ENCODE measurements at places on chromosomes 2 and 18.

GRCh38 chr2:42331569-42332284 lies 29.3 kb downstream of the COX7A2L start:
- H3K36me3 ChIP-seq, result peaks cover 50% of the 10 kb centered on the region
- peaks cover 1% of the 10 kb centered on the region for H3K4me1 ChIP-seq
- DNase-seq, result no peak
- no peak overlapping the region for H3K4me3 ChIP-seq

DNA sequence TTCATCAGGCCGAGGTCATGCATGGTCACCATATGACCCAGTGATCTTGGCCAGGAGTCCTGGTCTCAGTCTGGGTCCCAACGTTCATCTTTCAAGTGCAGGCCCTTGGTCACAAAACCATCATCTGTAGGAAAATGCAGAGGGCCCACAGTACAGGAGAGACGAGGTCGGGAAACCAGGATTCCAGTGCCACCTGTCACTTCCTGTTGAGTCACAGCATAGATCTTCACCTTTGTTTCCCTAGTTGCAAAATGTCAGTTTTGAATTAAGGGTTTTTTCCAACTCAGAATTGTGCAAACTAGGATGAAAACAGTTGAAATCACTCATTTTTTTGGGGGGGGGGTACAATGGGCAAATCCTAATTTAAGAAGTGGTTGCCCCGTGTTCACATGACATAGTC lies 162.2 kb downstream of the INSIG2 start:
- no peak for DNase-seq
- H3K4me3 ChIP-seq, result no peak overlapping the region
- H3K4me1 ChIP-seq, result peaks cover 2% of the 10 kb centered on the region
- no peaks in the 10 kb centered on the region for H3K36me3 ChIP-seq
- H3K27ac ChIP-seq, result no peak overlapping the region

- DNase-seq, result peak; percentile 15
- peaks cover 5% of the 10 kb centered on the region for H3K4me1 ChIP-seq
- no peaks in the 10 kb centered on the region for H3K27me3 ChIP-seq
- peak overlapping the region; percentile 60 for H3K27ac ChIP-seq
- H3K4me3 ChIP-seq, result no peak overlapping the region
These were observed 139.2 kb downstream of the LAMA3 start for GRCh38 chr18:23828426-23828825.

DNA sequence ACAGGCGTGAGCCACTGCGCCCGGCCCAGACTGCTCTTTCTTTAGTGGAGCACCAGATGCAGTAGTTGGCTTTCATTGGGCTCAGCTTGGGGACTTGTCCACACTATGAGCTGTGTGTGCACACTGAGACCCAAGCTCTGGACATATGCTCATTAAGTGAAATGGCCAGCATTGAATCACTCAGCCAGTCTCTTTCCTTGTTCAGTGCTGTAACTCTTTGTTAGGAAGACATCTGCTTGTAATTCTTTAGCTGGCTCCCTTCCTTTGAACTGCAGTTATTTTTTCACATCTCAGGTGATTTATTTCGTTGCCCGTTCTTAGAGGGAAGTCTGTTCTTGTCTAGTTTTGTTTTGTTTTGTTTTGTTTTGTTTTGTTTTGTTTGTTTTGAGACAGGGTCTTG lies 70.5 kb downstream of the CAB39 start:
- no peaks in the 10 kb centered on the region for H3K27me3 ChIP-seq
- DNase-seq, result no peak
- no peak overlapping the region for H3K27ac ChIP-seq
- peaks cover 26% of the 10 kb centered on the region for H3K4me1 ChIP-seq
- no peak overlapping the region for H3K4me3 ChIP-seq

DNA sequence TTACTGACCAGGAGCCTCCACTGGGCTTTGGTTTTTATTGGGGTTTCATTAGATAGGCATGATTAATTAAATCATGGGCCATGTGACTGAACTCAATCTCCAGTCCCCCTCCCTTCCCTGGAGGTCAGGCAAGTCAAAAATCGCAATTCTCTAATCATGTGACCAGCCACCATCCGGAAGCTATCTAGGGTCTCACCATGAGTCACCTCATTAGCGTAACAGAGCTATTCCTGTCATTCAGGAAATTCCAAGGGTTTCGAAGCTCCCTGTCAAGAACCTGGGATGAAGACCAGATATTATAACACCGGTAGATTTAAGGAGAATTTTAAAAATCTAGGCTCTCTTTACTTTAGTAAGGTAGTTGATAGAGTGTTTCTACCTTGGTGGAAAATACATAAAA lies 180.3 kb upstream of the TCF4 start:
- no peaks in the 10 kb centered on the region for H3K36me3 ChIP-seq
- peaks cover 2% of the 10 kb centered on the region for H3K4me1 ChIP-seq
- DNase-seq, result no peak
- no peaks in the 10 kb centered on the region for H3K27me3 ChIP-seq
- no peak overlapping the region for H3K27ac ChIP-seq
- H3K4me3 ChIP-seq, result no peak overlapping the region

- no peaks in the 10 kb centered on the region for H3K4me1 ChIP-seq
- no peaks in the 10 kb centered on the region for H3K36me3 ChIP-seq
These were observed 178.7 kb downstream of the ZNF385B start for GRCh38 chr2:179682756-179683155.

GRCh38 chr2:196336715-196337114 lies 165.3 kb upstream of the STK17B start:
- peak overlapping the region; percentile 51 for H3K27ac ChIP-seq
- no peak for DNase-seq
- no peaks in the 10 kb centered on the region for H3K27me3 ChIP-seq
- H3K4me3 ChIP-seq, result no peak overlapping the region
- H3K4me1 ChIP-seq, result peaks cover 33% of the 10 kb centered on the region

- H3K27ac ChIP-seq, result no peak overlapping the region
- no peaks in the 10 kb centered on the region for H3K4me1 ChIP-seq
- no peak for DNase-seq
These were observed 6.8 kb downstream of the MARCHF4 start for GRCh38 chr2:216365518-216365917.

DNA sequence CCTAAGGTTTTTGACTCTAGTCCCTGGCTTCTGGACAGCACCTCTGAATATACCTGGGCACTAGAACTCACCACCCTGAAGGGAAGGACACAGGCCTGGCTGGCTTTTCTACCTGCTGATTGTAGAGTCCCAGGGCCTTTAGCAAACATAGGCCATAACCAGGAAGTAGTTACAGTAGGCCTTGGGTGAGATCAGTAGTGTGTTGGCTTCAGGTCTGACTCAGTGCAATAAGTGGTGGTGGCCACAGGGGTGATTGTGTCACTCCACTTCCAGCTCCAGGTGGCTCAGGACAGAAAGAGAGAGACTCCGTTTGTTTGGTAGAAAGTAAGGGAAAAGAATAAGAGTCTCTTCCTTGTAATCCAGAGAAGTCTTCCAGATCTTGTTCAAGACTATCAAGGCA lies 101.7 kb upstream of the LGALSL start:
- H3K4me3 ChIP-seq, result no peak overlapping the region
- no peak for DNase-seq
- peaks cover 18% of the 10 kb centered on the region for H3K27me3 ChIP-seq
- H3K4me1 ChIP-seq, result peaks cover 5% of the 10 kb centered on the region
- H3K36me3 ChIP-seq, result no peaks in the 10 kb centered on the region
- H3K27ac ChIP-seq, result no peak overlapping the region

DNA sequence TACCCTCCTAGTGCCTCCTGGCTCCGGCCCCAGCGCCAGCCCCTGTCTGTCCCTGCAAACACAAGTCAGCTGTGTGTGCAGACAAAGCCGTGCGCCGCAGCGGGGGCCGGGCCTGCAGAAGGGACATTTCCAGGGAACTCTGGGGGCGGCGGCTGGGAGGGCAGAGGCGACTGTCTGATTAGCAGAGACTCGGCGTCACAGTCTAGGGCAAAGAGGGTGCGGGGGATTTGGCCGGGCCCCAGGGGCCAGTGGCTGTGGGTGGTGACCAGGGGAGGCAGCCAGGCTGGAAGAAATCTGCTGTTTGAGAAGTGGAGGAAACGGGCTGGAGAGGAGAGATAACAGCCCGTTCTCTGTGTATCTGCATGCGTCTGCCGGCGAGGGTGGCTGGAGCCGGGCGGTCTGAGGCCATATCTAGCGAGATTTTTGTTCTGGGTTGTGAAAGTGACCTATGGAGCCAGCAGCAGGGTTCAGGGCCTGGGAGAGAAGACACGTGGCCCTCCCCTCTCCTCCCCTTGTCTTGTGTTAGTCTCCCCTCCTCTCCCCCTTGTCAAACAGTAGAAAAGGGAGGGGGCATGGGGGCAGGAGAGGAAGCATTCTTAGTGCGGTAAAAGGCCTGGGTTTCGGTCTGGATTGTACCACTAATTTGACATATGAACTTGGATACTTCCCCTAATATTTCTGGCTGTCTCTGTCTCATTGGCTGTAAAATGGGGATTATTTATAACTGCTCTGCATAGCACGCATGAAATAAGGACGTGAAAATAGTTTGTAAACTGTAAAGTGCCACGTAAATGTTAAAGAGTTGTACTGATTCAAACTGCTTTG lies 169.4 kb downstream of the SMAD7 start:
- H3K36me3 ChIP-seq, result peaks cover 2% of the 10 kb centered on the region
- H3K4me1 ChIP-seq, result peaks cover 99% of the 10 kb centered on the region
- peak; percentile 61 for DNase-seq
- no peaks in the 10 kb centered on the region for H3K27me3 ChIP-seq

- no peak overlapping the region for H3K4me3 ChIP-seq
- no peaks in the 10 kb centered on the region for H3K36me3 ChIP-seq
- DNase-seq, result no peak
- no peaks in the 10 kb centered on the region for H3K4me1 ChIP-seq
These were observed 213.3 kb upstream of the MMADHC start for GRCh38 chr2:149800624-149801542.

- H3K27ac ChIP-seq, result no peak overlapping the region
- peaks cover 15% of the 10 kb centered on the region for H3K27me3 ChIP-seq
- no peaks in the 10 kb centered on the region for H3K36me3 ChIP-seq
- no peak for DNase-seq
- no peaks in the 10 kb centered on the region for H3K4me1 ChIP-seq
These were observed 2.2 kb upstream of the KCNH7 start for GRCh38 chr2:162840598-162841246.

DNA sequence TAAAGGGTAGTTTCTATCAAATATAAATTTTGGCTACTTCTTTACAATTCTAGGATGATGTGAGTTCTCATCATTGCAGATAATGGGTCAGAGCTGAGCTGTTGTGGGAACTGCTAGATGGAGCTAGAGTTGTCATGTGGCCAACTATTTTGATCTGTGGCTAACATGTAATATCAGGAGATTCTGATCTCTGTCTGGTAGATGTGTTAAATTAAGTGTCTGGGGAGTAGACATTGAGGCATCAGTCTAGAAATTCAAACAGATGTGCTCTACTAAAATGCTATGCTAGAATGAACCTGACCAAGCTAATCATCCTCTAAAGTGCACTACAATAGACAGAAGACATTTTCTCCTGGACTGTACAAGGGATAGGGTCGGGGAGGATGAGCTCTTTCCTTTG lies 30.3 kb upstream of the DARS1 start:
- no peaks in the 10 kb centered on the region for H3K36me3 ChIP-seq
- peaks cover 66% of the 10 kb centered on the region for H3K4me1 ChIP-seq
- no peak overlapping the region for H3K27ac ChIP-seq
- DNase-seq, result no peak
- H3K4me3 ChIP-seq, result no peak overlapping the region

DNA sequence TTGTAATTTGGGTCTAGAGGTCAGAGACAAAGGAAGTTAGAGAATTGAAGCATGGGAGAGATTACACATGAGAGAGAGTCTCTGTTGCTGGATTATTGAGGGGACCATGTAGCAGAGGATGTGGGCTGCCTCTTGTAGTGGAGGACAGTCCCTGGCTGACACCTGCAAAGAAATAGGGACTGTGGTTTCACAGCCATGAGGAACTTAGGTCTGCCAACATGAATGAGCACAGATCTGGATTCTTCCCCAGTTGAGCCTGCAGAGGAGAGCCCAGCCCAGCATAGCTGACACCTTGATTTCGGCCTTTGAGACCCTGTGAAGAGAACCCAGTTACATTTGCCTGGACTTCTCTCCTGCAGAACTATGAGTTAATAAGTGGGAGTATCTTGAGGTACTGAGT lies 179.5 kb upstream of the TWIST2 start:
- H3K27me3 ChIP-seq, result peaks cover 15% of the 10 kb centered on the region
- DNase-seq, result no peak
- H3K36me3 ChIP-seq, result no peaks in the 10 kb centered on the region
- no peak overlapping the region for H3K27ac ChIP-seq
- H3K4me1 ChIP-seq, result no peaks in the 10 kb centered on the region

GRCh38 chr2:104158191-104158590 lies 695.7 kb upstream of the POU3F3 start:
- DNase-seq, result no peak
- no peak overlapping the region for H3K27ac ChIP-seq
- H3K4me3 ChIP-seq, result no peak overlapping the region
- no peaks in the 10 kb centered on the region for H3K27me3 ChIP-seq
- no peaks in the 10 kb centered on the region for H3K36me3 ChIP-seq

Measured in stimulated activated naive B cell treated with anti-CD40 and anti-IgM and Interleukin-4, amounts not matched to agents 10 μg/mL and 1 μg/mL and 100 μg/mL, for 72 hours (primary cell).